ENCODE measurements at places on chromosomes 7 and 10.
A peak's percentile ranks its signal among the peaks of the same experiment; 100 is the strongest.

- DNase-seq, result no peak
These were observed 1.3 kb upstream of the TAS2R38 start for GRCh38 chr7:141974831-141975230.

GRCh38 chr10:33132626-33133025 is 174.6 kb upstream of the ITGB1 start:
- DNase-seq, result no peak

DNA sequence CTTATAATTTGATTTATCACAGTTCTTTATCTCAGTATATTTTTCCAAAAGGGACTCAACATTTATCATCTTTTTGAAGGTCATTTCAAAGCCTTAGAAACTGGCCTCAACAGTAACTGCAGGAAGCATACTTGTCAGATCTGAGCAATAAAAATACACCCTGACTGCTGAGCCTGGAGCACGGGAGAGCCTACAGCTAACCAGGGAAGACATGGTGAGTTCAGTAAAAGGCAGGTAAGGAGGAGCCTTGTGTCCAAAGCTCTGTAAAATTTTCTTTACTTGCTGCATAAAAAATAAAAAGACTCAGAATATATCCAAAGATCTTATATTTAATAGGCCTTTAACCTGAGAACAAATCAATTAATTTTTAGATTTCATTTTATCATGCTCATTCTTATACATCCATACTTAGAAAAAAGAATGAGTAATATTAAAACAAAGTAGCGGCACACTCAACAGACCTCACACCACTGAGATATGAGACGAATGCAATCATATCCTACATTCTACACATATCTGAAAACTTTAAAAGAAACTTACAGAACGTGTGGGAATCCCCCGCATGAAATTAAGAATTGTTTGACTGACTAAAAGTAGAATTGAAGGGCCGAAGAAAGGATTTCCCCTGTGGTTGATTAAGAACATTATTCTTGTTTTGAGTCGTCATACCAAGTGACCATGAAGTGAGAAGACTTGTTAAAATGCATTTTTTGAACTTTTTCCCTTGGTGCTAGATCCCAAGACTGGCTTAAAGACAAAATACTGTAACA is 296.4 kb upstream of the MKLN1 start:
- DNase-seq, result no peak

DNA sequence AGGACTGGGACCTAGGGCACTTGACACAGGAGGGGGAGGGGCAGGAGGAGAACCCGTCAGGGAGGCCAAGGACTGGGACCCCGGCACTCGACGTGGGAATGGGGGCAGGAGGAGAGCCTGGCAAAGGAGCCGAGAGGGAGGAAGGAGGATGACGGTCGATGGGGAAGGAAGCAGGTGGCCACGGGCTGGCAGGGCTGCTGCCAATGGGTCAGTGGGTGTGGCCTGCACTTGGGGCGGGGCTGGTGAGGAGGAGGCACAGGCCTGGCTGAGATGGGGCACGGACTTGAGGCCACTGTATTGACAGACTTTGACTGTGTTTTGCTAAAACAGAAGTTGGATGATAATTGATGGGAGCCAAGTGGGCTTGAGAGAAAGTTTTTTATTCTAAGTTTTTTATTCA is 68.9 kb downstream of the RBM33 start:
- no peak for DNase-seq

GRCh38 chr7:126667742-126668366 is 584.9 kb downstream of the GRM8 start:
- DNase-seq, result no peak

GRCh38 chr7:149642589-149642988 is 130.8 kb downstream of the ZNF467 start:
- no peak for DNase-seq

GRCh38 chr10:26024303-26024702 is 90.3 kb downstream of the MYO3A start:
- no peak for DNase-seq

DNA sequence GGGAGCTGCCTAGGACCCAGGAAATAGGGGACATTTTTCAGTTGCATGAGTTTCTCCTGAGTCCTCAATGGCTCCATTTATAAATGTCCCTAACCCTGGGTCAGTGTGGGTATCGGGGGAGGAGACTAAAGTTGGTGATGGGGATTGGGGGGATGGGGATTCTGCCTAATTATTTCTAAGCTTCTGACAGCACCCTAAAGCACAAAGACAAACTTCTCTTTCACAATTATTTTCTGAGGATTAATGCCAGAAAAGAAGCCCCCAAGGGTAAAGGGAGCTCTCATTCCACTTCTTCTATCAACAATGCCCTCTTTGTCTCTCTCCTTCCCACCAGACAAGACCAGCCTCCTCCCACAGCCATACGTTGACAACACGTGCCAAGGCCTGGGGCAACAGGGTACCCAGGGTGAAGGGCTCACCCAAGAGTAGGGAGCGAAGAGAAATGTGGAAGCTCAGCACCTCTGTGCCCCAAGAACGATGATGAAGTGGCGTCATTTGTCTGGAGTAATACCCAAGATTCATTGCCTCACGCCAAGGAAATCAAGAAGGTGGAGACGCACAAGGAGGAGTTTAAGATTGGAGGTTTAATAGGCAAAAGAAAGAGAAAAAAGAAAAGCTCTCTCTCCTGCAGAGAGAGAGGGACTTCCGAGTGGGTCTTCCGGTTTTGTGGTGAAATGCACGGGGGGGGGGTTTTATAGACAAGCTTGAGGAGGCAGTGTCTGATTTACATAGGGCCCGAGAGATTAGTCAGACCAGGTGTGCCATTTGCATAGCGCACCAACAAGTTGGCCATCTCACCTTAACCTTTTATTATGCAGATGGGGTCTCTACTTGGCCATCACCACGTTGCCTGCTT is 14.4 kb upstream of the GJC3 start:
- DNase-seq, result no peak

DNA sequence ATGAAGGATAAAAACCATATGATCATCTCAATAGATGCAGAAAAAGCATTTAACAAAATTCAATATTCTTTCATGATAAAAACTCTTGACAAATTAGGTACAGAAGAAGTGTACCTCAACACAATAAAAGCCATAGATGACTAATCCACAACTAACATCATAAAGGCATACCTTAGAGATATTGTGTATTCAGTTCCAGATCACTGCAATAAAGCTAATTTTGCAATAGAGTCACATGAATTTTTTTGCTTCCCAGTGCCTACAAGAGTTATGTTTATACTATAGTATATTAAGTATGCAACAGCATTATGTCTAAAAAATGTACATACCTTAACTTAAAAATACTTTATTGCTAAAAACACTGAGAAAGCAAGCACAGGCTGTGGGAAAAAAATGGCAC is 18.9 kb upstream of the RNF32 start:
- DNase-seq, result no peak

DNA sequence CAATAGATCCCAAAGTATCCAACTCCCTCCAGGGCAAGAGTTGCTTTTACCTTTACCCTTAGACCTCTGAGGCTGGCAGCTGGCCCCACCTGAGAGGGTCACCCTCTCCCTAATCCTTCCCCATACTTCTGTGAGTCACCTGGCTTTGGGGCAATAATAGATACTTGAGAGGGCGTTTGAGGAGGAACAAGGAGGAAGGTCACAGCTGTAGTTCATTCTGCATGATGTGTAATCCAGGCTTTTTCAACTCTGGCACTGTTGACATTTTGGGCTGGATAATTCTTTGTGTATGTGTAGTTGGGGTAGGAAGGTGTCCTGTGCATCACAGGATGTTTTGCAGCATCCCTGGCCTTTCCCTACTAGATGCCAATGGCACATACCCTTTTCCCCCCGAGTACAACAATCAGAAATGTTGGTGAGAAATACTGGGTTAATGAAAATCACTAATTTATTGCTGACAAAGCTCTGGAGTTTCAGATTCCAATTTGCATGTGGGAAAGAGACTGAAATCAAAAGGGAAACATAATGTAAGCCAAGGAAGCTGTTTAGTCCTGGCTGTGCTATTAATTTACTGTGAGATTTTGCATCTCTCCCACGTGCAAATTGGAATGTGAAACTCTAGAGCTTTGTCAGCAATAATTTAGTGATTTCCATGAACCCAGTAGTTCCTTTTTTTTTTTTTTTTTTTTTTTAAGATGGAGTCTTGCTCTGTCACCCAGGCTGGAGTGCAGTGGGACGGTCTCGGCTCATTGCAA is 3.6 kb downstream of the BLVRA start:
- DNase-seq, result no peak

- DNase-seq, result no peak
These were observed 31.3 kb upstream of the FRAT2 start for GRCh38 chr10:97365761-97366351.

- DNase-seq, result no peak
These were observed 201.7 kb downstream of the SKAP2 start for GRCh38 chr7:26662646-26663045.

- DNase-seq, result peak; percentile 4
These were observed 80.5 kb downstream of the ANKRD26 start for GRCh38 chr10:27019827-27020226.

DNA sequence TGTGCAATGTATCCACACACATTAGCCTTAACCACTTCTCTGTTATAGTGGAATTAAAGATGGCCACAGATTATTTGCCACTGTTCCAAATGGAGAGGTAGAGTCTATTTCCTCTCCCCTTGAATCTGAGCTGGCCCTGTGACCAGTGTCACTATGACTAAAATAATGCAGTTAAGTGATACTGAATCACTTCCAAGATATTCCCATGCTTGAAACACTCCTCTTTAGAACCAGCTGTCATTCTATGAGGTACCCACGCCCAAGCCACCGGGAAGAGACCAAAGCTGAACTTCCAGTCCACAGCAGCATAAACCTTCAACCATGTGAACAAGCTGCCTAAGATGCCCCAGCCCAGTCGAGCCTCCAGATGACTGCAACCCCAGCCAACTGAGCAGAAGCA is 2.1 kb upstream of the DHX32 start:
- DNase-seq, result no peak

- no peak for DNase-seq
These were observed 6.7 kb downstream of the PRKAG2 start for GRCh38 chr7:151869968-151870918.

DNA sequence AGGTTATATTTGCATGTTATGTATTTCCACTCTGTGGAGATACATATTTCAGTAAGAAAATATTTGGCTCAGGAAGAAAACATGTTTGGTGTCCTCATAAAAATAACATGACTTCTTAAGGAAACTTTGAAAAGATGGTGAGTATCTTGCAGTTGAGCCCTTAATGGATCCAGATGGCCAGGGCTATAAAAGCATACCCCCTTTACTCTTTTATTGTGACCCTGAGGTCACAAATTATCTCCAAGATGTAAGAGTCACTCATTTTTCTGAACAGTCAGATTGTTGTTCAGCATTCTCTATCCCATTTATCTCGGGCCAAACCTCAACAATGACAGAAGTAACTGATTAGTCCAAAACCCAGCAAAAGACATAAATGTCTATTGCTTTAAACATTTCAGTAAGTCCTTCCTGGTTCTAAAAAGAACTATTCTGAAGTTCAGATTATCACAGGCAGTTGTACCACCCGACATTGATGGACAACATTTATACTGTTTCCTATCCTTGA is 539.4 kb downstream of the PARD3 start:
- DNase-seq, result peak; percentile 28

DNA sequence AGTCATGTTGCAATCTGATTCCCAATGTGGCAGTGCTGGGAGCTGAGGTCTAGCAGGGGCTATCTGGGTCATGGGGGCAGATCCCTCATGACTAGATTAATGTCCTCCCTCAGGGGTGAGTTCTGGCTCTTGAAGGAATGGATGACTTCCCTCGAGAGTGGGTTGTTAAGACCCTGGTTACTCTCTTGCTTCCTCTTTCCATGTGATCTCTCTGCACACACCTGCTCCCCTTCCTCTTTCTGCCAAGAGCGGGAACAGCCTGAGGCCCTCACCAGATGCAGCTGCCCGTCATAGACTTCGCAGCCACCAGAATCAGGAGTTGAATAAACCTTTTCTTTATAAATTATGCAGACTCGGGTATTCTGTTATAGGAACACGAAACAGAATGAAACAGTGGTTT is 37.8 kb downstream of the SFMBT2 start:
- DNase-seq, result no peak

GRCh38 chr10:124255556-124255955 is 162.2 kb upstream of the CHST15 start:
- DNase-seq, result no peak

GRCh38 chr7:84674236-84674913 is 479.8 kb upstream of the SEMA3A start:
- no peak for DNase-seq

DNA sequence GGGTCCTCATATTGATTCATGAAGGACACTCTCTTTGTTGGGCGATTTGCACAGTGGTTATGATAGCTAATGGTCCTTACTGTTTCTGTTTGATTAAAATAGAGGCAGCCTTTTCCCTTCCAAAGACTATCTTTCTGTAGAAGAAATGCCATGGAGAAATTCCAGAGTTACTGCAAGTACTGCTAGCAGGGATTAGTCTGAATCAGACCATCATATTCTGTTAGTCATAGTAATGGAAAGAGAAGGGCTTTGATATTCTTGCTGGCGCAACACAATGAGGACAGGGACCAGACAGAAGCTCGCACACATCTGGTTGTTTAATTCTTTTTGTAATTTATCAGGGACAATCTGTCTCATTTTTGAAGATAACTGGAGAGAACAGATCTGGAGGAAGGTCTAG is 304.5 kb upstream of the FZD8 start:
- DNase-seq, result peak; percentile 5

GRCh38 chr7:36138209-36138608 is 14.8 kb upstream of the EEPD1 start:
- no peak for DNase-seq

- DNase-seq, result no peak
These were observed 81.1 kb downstream of the RGS10 start for GRCh38 chr10:119461380-119461779.

DNA sequence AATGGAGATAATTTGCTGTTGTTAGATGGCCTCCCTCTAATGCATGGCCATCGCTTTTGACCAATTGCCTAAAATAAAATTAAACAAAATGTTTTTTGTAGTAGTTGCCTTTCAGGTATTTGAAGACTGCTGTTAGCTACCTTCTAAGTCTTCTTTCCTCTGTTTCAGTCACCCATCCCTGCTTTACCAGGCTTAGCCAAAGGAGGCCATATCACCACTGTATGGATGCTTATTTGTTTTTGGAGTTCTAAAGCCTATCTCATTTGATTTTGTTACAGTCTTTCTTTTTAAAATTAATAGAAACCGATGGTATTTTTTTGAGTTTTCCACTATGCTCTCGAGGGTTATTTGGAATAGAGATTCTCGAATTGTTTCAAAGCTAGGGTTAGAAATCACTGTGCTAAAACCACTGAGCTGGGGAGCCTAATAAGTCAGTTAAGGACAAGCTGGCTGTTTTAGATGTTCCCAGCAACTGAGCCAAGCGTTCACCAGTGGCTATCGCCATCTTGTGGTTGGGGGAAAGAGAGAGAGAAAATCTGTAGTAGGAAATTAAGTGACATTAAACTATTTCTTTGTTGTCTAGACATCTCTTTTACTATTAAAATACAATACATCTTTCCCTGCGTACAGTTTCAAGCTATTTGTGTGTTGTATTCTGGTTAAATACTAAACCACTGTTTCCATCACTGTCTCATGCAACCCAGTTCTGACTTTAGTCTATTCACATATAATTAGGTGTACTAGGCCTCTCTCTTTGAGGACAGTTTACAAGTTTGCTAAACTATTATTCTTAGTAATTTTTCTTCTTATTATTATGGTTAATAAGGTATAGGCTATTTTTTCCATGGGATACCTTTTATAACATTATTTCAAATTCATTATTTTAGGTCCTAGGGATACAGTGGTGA is 52.2 kb downstream of the GPR158 start:
- peak; percentile 24 for DNase-seq

- no peak for DNase-seq
These were observed 79.5 kb upstream of the SEMA3A start for GRCh38 chr7:84274029-84274638.

- DNase-seq, result no peak
These were observed at the start of gene WDR86 for GRCh38 chr7:151409667-151410404. TSS of gene WDR86 (minus strand) at chr7:151410038. CDS start at chr7:151409589, 449 bp downstream.

Measured in fibroblast of skin of abdomen (primary cell).